Activated CD4-positive, alpha-beta T cell treated with anti-CD3 and anti-CD28 coated beads for 1 hour (primary cell): ENCODE measurements at places on chromosomes 12 and 14.

DNA sequence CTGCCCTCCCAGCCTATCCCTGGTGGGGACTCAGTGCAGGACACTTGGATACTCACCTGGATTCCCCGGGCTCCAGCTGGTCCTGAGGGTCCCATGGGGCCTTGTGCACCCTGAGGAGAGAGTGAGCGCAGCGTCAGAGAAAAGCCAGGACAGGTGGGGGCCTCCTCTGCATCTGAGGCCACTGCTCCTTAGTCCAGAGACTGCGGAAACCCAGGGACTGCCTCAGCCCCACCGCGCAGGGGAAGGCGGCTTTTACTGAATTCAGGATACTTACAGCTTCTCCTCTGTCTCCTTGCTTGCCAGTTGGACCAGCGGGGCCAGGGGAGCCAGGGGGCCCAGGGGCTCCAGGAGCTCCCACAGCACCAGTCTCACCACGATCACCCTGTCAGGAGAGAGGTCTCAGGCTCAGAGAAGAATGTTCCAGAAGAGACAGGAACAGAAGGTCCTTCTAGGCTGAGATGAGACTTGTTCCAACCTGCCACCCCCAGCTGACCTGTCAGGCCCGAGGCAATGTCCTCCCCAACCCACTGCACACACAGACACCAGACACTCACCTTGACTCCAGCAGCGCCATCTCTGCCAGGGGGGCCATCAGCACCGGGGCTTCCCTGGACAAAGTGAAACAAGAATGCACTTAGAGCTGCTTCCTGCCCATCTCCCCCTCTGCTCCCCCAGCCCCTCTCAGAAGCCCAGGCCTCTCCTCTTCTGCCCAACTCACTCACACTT is 13.8 kb downstream of the TMEM106C start:
- DNase-seq = no peak

DNA sequence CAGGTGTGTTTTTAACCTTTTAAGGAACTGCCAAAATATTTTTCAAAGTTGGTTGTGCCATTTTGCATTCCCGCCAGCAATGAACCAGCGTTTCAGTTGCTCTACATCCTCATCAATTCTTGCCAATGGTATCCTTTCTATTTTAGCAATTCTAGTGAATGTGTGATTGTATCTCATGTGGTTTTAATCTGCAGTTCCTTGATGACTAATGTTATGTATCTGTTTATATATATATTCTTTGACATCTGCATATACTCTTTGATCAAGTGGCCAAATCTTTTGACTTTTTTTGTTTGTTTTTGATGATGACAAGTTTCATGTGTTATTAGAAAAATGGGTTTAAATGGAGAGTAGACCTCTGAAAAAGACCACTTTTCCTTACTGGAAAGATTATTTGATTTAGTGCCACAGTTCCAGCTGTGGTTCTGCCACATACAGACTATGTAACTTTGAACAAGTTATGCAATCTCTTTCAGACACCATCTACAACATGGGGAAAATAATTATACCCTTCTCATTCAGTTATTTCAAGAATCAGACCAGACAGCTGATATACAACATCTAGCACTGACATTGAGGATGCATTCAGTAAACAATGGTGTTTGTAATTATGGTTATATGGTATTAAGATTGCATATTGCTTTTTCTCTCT is 146.3 kb upstream of the CNOT2 start:
- DNase-seq = no peak

- DNase-seq = no peak
These were observed 22.8 kb upstream of the DHRS4 start for GRCh38 chr14:23930742-23931141.

DNA sequence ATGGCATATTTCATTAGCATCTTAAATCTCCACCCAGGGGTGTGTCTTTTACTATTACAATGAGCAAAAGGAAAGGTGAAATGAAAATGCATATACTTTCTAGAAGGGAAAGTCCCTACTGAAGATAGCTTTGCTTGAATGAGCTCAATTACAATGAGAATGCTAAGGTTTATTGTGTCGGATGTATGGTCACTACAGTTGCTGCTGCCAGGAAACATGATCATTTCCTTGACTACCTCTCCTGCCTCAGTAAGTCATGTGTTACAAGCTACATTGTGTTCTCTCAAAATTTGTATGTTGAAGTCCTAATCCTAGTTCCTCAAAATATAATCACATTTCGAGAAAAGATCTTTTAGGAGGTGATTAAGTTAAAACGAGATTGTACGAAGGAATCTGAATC is 322.2 kb downstream of the MDGA2 start:
- no peak for DNase-seq

DNA sequence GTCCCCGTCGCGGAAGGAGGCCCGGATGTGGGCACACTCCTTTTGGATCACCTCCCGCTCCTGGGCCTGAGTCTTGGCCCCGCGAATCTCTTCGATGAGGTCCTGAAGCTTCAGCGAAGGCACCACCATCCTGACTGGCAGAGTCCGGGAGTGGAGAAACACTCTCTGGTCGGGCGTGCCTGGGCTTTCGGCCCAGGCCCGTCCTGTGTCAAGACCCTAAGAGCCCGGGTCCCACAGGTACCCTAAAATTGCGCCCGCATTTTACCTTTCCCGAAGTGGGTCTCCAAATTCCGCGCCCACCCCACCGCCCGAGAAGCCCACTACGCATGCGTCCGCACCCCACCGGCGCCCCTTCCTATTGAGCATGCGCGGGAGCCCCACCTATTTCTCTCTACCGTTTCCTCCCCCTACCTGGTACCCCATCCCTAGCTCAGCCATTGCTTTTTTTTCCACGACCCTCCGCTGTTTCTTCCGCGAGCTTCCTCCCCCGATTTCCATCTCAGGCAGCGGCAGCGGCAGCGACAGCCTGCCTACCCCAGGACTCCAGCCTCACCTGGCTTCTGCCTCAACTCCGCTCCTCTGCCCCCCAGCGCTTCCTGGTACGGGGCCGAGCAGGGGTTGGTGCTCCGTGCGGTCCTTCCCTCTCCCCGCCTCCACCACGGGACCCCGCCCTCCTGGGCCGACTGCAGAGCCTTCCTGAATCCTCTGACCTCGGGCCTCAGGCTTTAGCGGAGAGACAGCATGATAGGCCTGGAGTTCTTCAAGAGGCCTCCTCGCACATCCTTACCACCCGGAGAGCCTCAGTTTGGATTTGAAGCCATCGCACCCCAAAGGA is at the start of gene AP1G2:
AP1G2 (minus strand) TSS at position 606 of the 835 bp plus-strand sequence; CDS start at position 129, 477 bp downstream.
- DNase-seq = peak; percentile 71

GRCh38 chr12:72141381-72141780 is 130.8 kb upstream of the TRHDE start:
- DNase-seq = no peak

DNA sequence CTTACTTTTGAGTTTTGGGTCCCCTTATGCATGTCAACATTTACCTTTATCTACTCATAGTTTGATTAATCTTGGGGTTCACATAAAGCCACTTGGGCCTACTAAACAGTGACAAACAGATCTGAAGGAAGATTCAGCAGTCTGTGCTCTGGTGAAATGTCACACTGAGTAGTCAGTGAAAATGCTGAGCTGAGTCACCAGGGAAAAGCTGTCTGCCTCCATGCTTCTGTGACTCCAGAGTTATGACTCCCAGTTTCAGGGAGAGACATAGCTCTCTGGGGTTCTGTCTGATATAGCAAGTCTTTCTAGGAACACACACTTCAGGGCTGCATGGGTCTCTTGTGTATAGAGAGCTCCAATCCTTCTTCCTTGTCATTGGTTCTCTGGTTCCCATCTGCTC is 406.3 kb upstream of the FAR2 start:
- DNase-seq = no peak

DNA sequence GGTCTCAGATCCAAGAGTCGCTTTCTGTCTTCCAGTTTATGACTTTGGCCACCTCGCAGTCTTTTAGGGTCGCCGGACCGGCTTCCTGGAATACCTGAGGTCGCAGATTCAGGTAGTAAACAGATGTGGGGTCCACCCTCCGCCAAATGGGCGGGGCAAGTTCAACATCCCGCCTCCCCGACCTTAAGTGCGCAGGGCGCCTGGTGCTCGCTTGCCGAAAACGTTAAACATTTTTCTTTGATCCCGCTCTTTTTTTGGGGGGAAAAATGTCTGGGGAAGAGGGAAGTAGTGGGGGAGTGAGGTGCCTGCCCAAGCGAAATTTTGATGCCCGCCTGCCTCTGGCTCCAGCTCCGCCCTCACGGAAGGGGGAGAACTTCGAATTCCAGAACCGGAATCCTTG is 73.9 kb upstream of the TBX5 start:
- no peak for DNase-seq

DNA sequence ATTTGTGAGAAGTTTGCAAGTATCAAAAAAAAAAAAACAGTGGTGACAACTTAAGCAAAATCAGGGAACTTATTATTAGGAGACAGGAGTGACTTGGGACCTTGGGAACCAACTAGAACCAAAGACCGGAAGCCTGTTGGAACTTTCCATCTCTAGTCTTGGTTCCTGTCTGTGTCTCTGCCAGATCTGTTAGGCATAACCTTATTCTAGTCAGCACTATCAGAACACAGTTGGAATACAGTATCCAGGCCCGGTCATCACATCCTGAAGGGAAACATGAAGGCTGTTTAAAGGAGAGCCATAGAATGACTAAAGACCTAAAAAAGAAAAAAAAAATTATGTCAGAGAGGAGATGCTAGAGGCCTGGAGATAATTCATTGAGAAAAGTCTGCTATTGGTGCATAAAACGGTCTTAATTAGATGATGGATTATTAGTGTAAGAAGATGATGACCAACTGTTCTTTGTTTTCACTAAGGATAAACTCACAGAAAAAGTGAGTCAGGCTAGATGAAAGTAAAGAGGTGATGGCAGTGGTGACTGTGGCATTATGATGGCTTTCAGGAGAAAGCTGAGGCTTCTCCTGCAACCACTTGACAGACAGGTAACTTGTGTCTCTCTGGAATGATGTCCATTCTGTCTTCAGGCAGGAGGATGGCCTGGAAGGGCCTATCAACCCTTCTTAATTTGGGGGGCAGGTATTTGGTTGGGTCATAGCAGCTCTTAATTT is 28.2 kb downstream of the DACT1 start:
- DNase-seq = no peak

- no peak for DNase-seq
These were observed 270.5 kb upstream of the PWP1 start for GRCh38 chr12:107415071-107415470.

GRCh38 chr14:92531106-92531873 is 17.7 kb downstream of the RIN3 start:
- peak; percentile 36 for DNase-seq

GRCh38 chr12:13099066-13099843 is 4.2 kb downstream of the GSG1 start:
- DNase-seq = no peak

DNA sequence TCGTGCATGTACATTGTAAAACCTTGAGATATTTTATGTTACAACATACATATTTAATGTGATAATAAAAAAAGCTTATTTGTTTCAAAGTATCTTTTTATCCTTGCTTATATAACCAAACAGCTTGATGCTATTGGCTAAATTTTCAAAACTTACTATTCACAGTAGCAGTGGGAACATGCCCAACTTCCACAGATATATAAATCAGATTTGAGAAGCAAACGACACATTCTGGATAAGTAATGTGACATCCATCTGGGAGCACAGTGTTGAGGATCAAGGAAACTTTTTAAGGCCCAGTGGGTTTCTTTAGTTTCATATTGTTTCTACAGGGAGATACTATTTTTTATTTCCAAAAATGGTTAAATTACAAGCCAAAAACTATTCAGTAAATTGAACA is 350.7 kb downstream of the SEC23A start:
- no peak for DNase-seq

DNA sequence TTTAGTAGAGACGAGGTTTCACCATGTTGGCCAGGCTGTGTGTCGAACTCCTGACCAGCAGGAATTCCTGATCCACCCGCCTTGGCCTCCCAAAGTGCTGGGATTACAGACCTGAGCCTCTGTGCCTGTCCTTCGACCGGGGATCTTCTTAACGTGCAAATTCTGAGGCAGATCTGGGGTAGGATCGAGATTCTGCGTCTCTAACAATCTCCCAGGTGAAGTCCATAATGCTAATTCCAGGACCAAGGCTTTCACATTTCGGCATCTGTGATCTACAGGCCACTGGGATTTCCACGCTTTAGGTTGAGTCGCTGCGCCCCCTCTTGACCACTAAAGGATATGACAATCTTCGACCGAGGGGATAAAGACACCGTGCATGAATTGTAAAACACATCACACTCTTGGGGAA is 24.8 kb downstream of the FOS start:
- DNase-seq = peak; percentile 44

GRCh38 chr14:96252323-96252998 is 3.5 kb upstream of the BDKRB1 start:
- no peak for DNase-seq

DNA sequence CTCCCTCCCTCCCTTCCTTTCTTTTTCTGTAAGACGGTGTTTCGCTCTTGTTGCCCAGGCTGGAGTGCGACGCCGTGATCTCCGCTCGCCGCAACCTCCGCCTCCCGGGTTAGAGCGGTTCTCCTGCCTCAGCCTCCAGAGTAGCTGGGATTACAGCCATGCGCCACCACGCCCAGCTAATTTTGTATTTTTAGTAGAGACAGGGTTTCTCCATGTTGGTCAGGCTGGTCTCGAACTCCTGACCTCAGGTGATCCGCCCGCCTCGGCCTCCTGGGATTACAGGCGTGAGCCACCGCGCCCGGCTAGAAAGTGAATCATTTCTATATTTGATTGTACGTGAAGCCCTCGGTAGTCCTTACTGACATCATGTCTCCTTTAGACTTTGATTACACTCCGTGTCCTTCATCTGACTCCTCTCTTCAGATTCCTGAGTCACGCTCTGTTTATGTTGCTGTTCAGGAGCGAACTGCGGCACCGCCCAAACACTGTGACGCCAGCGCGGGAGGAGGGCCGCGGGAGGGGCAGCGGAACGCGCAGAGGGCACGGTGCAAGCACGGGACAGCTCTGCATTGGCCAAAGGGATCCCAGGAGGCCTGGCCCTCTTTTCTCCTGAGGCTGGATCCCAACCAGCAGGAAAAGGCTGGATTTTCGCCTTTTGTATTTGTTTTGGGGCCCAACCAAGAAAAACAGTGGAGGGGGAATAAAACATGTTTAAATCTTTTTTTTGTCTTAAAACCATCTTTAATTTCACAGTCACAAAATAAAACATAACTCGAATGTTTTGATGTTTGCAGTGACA is 538 bp upstream of the GABARAPL1 start:
- peak; percentile 74 for DNase-seq

- no peak for DNase-seq
These were observed 4.5 kb downstream of the USP15 start for GRCh38 chr12:62264706-62265105.

GRCh38 chr12:52867642-52868041 is 18.8 kb upstream of the KRT78 start:
- no peak for DNase-seq

- DNase-seq = no peak
These were observed 216.4 kb downstream of the LRIG3 start for GRCh38 chr12:58703866-58704265.

DNA sequence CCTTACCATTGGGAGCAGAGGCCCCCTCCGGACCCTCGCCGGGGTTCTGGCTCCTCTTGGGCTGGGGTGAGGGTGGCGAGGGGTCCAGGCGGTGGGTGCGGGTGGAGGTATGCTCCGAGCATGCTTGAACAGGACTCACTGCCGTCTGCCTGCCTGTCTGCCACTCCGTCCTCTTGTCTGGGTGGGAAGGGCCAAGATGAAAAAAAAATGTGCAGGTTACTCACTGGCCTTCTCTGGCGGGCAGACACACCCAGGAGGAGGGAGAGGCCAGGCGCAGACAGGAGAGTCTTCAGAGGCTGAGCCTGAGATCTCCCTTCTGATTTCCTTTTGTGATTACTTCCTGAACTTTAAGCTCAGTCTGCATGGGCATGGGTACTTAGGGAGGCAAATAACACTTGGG is 76.1 kb downstream of the STON2 start:
- DNase-seq = no peak

GRCh38 chr12:77222336-77222735 is 157.0 kb upstream of the E2F7 start:
- no peak for DNase-seq
